MV-4-11 (cell line): ENCODE measurements at places on chromosomes 7 and 10.

DNA sequence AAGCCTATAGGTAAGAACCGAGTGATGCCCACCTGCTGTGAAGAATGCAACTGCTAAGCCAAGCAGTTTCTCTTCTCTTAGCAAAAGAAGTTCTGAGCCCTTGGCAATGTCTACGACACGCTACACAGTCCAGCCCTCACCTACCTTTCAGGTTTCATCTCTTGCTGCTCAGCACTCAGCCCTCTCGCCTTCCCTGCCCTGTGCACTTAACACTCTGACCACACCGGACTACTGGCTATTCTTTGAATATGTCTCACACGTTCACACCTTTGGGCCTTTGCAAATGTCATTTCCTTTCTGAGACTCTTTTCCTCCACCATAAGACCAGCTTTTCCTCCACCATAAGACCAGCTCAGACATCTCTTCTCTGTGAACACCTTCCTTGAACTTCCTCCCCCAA is 67.0 kb upstream of the ITGB1 start:
- no peak for DNase-seq

DNA sequence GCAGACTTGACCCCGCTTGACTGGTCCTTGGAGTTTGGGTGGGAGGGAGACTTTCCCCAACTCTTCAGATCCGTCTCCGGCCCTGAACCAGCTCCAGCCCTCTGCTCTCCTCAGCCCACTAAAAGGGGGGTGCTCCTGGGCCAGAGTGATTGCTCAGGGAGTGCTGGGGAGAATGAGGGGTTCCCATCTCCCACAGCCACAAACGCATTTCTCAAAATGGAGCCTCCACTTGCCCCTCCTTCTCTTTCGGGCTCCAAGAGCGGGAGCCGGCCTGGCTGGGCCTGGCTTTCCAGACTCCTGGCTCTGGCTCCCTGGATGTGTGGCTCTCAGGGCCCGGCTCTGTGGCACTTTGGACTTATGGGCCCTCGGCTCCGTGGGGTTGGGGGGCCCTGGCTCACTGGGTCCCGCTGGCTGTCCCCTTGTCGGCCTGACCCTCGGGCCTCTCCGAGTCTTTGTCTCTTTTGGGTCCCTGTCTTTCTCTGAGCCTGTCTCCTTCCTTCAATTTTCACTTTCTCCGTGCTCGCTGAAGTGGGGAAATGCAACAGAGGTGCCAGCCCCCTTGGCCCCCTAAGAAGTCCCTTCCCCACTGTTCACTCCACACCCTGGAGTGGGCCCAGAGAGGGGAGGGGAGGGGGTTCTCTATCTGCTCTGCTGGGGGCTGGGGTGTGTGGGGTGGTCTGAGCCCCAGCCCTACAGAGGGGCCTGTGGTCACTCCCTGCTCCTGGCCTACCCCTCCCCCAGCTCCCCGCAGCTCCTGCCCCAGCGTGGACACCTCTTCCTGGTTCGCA is 713 bp downstream of the LZTS2 start:
- DNase-seq: no peak

DNA sequence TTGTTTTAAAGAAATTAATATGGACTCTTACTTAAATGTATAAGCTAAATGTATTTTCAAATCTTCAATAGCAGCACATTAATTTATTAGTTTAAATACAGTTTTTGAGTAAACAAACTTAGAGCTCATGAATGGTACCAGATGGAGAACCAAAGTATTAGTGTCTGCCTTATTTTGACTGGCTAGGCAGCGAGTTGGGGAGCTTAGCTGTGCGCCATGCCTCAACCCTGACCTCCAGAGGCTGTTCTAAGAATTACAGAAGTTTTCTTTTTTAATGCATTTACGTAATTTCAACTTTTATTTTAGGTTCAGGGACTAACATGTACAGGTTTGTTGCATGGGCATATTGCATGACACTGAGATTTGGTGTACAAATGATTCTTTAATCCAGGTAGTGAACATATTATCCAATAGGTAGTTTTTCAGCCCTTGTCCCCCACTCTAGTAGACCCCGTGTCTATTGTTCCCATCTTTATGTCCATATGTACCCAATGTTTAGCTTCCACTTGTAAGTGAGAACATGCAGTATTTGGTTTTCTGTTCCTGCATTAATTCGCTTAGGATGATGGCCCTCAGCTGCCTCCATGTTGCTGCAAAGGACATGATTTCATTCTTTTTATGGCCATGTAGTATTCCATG is 166.8 kb downstream of the IQUB start:
- peak; percentile 31 for DNase-seq

DNA sequence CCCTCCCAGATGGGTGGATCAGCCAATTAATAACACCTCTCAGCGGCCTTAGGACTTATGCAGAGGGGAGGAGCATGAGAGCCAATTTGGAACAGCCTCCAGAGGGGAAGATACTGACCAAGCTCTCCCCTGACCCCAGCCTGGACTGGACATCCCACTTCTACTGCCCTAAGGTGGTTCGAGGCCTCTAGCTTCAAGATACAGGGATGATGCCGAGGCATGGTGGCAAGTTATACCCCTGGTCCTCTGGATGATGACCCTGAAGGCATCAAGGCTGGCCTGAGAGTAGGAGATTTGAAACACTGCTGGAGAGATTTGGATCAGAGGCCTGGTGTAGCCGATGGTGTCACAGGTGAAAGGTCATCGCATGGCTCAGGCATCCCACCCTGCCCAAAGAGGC is 3.2 kb downstream of the CDH23 start:
- no peak for DNase-seq

- DNase-seq: no peak
Observed at GRCh38 chr10:102959360-102959759, 41.3 kb downstream of the CNNM2 start.

- DNase-seq: no peak
Observed at GRCh38 chr10:113752553-113752952, 1.1 kb downstream of the PLEKHS1 start.

DNA sequence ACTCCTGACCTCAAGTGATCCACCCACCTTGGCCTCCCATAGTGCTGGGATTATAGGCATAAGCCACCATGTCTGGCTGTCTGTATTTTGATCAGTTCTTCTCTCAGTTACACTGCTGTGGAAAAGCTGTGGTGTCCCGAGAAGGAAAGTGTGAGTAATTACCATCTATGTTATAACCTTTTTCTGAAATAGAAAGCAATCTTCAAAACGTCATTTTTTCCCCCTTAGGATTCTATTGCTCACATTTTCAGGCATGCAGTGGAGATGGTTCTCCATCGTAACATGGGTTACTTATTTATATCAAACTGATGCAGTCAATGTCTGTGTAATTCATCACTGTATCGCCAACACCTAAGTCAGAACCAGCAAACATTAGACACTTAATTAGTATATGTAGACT is 103.5 kb upstream of the FAM3C start:
- no peak for DNase-seq

- DNase-seq: no peak
Observed at GRCh38 chr7:112125250-112125649, 80.9 kb downstream of the DOCK4 start.

DNA sequence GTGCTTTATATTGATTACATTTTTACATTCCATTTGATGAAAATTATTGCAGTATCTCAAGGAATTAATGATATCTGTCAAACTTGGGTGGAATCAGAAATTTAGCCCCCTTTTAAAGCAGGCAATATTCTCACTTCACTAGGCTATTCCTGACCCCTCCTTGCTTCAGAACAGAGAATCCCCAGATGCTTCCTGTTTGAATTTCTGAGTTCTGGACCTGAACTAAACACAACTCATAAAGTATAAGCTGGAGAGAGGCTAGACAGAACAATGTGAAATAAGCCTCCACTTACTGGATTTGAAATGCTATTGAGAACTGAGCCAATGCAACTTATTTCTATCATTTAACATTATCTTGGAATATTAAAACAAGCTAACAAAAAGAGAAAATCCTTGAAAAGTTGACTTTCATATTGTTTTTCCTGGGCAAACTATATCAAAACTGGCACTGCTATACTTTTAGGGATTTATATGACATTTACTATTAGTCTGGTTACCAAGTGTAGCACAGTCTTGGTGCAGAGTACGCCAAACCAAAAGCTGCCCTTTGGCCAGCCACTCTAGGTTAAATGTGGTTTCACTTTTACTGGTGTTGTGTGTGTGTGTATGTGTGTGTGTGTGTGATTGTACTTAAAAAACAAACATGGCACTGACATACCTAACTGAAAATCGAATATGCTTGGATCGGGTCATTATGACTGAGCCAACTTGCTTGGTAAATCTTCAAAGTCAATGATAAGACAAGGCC is 19.0 kb upstream of the AGMO start:
- DNase-seq: no peak

GRCh38 chr7:50826371-50827172 is 43.9 kb upstream of the GRB10 start:
- DNase-seq: peak; percentile 91

DNA sequence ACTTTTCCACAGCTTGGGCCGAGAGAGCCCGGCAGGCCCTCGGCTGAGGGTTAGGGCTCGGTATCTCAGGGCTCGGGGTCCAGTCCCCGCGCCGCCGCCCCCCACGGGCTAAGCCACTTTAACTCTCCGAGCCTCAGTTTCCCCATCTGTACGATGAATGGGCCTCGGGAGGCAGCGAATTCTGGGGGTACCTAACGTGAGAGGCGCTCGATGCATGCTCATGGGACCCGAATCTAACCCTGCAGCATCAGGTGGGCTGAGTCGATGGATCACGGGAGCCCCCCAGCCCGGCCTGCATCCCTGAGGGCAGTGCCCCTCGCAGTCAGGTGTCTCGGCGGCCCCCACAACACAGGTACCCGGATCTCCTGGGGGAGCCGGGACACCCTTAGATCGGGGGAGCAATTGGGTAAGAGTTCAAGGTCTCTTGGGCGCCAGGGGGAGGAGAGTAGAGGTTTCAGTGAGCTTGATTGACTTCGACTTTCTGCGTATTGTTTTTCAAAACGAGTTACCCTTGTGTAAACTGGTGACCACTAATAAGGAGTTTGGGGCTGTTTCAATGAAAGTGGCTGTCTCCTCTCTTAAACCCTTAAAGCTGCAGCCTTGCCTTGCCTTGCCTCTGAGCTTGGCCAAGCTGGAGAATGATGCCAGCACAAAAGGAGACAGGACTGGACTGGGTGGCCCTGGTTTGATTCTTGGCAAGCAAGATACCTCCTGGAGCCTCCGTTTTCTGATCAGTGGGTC is 631 bp downstream of the POR start:
- DNase-seq: no peak

DNA sequence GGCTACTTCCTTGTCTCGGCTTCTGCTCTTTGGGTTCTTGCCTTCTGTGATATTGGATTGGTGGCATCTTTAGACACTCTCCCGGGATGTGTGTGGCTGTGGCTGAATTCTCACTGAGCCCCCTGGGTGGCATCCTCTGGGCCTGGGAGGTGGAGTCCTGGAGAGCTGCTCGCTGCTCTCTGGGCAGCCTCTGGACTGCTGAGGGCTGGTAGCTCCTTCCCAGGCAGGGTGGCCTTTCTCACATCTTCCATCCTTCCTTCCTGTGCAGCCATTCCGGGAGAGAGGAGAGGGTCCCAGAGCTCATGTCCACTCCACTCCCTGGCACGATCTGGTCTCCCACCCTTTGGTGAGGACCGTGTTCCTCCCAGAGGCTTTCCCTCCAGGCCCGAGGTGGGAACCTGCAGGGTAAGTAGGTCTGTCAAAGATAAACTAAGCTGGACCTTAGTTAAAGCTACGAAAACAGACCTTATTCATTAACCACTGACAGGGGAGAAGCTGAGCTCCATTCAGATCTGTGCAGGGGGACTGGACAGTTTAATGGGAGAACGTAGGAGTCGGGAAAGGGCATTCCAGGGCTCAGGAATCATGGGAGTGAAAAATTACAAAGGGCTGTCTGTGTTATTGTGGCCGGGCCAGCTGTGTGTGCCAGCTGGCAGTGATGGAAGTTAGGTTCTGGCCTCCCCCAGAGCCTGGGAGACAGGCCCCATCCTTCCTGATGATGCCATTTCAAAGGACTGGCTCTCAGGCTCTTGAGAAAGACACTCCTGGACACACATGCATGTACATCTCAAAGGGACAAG is 8.7 kb downstream of the ATP6V0E2 start:
- DNase-seq: no peak

- DNase-seq: no peak
Observed at GRCh38 chr7:133489906-133490305, 237.0 kb downstream of the EXOC4 start.

DNA sequence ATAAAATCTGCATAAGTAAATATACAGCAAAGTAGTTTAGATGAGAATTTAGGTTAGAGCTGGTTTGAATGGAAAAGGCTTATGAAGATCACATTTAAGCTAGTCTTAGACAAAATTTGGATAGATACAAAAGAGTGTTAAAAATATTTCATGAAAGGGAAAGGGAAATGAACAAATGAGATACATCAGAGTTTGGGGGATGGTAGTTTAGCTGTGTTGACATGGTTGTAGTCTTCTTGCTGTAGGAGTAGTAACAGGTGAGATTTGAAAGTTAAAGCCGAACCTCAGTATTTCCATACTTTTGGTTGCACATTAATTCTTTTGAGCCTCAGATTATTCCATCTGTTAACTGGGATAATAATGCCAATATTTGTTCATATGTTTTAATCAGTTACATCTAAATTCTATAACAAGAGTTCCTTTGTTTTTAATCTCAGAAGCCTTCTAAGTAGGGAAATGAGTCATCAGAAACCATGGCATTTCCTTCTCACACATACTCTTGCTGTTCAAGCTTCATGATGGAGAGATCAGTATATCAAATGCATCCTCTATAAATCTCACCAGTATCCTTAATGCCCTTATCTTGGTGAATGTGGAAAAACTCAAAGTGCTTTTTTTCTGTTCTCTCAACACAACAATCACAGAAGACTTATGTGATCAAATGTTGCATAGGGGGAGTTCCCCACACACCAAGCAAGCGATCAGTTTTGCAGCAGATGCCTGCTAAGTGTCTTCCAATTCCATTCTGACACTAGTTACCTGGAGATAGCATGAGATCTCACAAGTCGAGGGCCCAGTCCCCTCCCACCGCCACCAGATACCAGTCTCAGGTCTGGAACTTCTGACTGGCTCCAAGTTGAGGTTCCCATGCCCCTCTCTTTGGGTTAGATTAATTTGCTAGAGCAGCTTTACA is 84.7 kb downstream of the MAPK8 start:
- no peak for DNase-seq

DNA sequence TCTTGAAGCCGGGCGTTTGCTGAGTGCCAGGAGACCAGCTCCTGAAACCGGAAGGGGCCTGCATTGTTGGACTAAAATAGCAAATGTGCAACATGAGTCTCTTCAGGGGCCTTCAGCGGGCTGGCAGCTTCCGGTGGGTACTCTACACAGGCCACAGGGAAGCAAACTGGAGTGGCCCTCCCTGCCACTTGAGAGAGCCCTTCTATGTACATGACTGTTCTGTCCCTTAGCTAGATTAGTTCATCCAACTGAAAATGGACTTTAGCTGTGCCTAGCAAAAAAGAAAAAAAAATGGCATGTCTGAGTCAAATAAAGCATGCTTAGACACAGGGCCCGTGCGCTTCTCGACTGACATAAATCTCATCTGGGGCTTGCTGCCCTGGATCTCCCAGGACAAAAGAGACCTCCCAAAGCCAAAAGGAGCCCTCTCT is 115.3 kb upstream of the TCF7L2 start:
- peak; percentile 85 for DNase-seq
